ENCODE measurements at places on chromosomes 6 and 20. TPM values are rescaled to one million over a fixed set of nuclear protein-coding genes. Genes with fewer than 3 reads are reported as not detected.
A peak's percentile ranks its signal among the peaks of the same experiment; 100 is the strongest.

GRCh38 chr6:154226461-154226860 is 130.1 kb downstream of the IPCEF1 start:
- no peak overlapping the region for H3K27ac ChIP-seq
- no peaks in the 10 kb centered on the region for H3K27me3 ChIP-seq
- DNase-seq = no peak
- no peaks in the 10 kb centered on the region for H3K4me1 ChIP-seq
- no peak overlapping the region for H3K4me3 ChIP-seq
- H3K36me3 ChIP-seq = no peaks in the 10 kb centered on the region

- no peaks in the 10 kb centered on the region for H3K36me3 ChIP-seq
- peaks cover 6% of the 10 kb centered on the region for H3K27me3 ChIP-seq
- no peak for DNase-seq
- H3K4me1 ChIP-seq = no peaks in the 10 kb centered on the region
- no peak overlapping the region for H3K4me3 ChIP-seq
Measured at GRCh38 chr6:69220375-69220774, 576.4 kb downstream of the LMBRD1 start.

- H3K27me3 ChIP-seq = no peaks in the 10 kb centered on the region
- H3K4me3 ChIP-seq = no peak overlapping the region
- H3K27ac ChIP-seq = no peak overlapping the region
- no peaks in the 10 kb centered on the region for H3K36me3 ChIP-seq
- H3K4me1 ChIP-seq = peaks cover 29% of the 10 kb centered on the region
Measured at GRCh38 chr6:138227316-138227781, 9.1 kb upstream of the PBOV1 start.

DNA sequence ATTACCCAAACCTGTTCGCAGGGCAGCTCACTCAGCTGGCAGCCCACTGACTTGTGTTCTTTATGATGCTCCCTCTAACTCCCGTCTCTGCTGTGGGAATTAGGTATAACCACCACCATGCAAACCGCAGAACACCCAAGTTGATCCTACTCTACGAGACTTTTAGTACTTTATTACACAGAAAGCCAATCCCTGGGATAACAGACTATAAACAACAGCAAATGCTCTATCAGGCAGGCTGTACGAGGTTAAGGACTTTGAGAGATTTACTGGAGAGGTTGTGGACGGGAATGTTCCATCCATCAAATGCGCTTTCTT is 241.1 kb downstream of the FOXC1 start:
- peaks cover 4% of the 10 kb centered on the region for H3K36me3 ChIP-seq
- peaks cover 33% of the 10 kb centered on the region for H3K4me1 ChIP-seq
- DNase-seq = no peak
- H3K27me3 ChIP-seq = peaks cover 10% of the 10 kb centered on the region
- peak overlapping the region; percentile 26 for H3K27ac ChIP-seq

DNA sequence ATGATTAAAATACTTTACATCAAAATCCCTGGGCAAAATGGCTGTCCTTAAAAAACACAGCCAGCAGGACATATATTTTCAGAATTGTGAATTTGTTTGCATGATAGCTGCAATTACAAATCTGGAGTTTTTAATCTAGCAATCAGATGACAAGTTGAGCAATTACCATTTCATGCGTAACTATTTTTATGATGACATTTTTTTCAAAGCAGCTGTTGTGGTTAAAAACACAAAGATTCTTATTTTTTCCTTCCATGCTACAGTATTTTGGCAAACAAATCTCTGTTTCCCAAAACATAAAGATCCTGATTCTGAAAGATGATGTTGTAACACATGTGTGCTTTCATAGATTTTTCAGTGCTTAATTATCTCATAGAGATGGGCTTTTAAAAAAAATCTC is 90.2 kb downstream of the PHACTR1 start:
- H3K27me3 ChIP-seq = peaks cover 49% of the 10 kb centered on the region
- DNase-seq = no peak
- no peak overlapping the region for H3K27ac ChIP-seq
- no peak overlapping the region for H3K4me3 ChIP-seq
- H3K4me1 ChIP-seq = no peaks in the 10 kb centered on the region

DNA sequence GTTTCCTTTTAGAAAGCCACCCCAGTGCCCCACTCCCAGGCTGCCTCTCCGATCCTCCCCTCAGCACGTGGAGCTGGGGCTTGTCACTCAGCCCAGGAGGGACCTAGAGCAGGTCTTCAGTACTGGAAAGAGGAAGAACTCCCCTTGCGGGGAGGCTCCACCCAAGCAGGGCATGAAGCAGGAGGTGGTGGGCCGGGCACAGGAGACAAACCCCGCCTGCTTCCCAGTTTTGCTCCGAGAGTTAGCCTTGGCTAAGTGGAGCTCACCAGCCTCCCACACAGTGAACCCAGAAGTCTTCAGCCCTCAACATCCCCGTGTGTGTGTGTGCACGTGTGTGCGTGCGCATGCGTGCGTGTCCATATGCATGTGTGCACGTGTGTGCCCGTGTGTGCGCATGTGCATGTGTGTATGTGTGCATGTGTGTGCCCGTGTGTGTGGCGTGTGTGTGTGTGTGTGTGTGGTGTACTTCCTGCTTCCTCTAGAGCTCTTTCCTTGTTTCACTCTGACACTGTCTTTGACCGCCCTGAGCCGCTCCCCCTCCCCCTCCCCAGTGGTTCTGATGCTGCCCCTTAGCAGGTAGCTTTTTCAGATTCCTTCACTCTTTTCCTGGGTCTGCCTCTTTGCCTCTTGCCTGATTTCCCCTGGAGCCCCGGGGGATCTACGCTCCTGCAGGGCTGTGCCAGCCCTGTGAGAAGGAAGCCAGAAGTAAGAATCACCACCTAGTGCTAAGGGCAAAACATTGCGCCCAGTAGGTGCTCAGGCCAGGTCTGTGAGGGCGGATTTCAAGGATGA is 239.8 kb downstream of the CDC5L start:
- H3K36me3 ChIP-seq = no peaks in the 10 kb centered on the region
- peaks cover 6% of the 10 kb centered on the region for H3K27me3 ChIP-seq

GRCh38 chr20:37189416-37190016 is 10.2 kb upstream of the MROH8 start:
- H3K4me3 ChIP-seq = no peak overlapping the region
- H3K36me3 ChIP-seq = peaks cover 31% of the 10 kb centered on the region
- H3K27me3 ChIP-seq = no peaks in the 10 kb centered on the region
- H3K27ac ChIP-seq = no peak overlapping the region
- no peak for DNase-seq

DNA sequence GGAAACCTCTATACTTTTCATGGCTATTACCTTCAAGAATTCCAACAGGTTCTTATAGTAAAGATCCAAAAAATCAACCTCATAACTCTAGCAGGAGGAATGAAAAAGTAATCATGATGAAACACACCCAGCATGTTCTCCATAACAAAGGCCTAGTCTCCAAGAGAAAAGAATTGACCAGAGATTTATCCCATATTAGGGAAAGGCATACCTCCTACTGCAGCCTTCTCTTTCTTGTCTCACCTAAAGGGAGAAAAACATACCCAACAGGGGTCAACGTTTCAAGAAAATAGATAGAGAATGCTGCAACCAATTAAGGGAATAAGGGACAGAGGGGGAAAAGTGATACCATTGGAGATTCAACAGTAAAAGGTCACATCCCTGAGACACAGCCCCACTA is 262.5 kb downstream of the FRK start:
- no peaks in the 10 kb centered on the region for H3K36me3 ChIP-seq
- peaks cover 24% of the 10 kb centered on the region for H3K4me1 ChIP-seq
- no peak overlapping the region for H3K4me3 ChIP-seq
- DNase-seq = no peak
- H3K27ac ChIP-seq = no peak overlapping the region

DNA sequence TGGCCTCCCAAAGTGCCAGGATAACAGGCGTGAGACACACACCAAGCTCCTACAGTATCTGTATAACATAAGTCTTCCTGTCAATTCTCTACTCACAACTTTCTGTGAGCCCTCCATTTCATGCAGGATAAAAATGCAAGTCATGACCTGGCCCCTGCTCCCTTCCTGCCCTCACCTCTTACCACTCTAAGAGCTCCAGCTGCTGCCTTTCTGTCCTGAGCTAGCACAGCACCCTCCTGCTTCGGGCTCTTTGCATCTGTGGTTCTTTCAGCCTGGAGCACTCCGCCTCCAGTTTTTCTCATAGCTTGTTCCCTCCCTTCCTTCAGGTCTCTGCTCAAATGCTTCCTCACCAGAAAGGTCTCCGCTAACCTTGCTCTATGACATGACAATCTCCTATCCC is 23.7 kb upstream of the TRPC4AP start:
- H3K27ac ChIP-seq = no peak overlapping the region
- H3K36me3 ChIP-seq = peaks cover 23% of the 10 kb centered on the region

GRCh38 chr6:70353448-70353847 is 50.6 kb upstream of the COL9A1 start:
- DNase-seq = no peak
- no peaks in the 10 kb centered on the region for H3K36me3 ChIP-seq

Gene TRERF1
- total RNA-seq = 20.3 TPM

Gene CST4
- total RNA-seq = not detected

All from mesothelial cell of epicardium (in vitro differentiated cells).